ENCODE measurements at places on chromosomes 3 and 15.

DNA sequence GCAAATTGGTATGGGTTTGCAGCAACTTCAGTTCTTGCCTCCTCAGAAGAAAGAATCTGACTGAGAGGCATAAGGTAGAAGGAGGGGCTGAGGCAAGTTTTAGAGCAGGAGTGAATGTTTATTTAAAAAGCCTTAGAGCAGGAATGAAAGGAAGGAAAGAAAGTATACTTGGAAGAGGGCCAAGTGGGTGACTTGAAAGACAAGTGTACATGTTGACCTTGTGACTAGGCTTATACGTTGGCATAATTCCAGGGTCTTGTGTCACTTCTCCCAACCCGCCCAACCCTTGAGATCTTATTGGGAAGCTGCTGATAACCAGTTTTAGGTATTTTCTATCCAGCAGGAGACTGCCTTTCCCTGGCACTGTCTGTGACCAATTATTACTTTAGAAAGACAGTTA is 436.9 kb upstream of the ZNF717 start:
- no peak for DNase-seq

DNA sequence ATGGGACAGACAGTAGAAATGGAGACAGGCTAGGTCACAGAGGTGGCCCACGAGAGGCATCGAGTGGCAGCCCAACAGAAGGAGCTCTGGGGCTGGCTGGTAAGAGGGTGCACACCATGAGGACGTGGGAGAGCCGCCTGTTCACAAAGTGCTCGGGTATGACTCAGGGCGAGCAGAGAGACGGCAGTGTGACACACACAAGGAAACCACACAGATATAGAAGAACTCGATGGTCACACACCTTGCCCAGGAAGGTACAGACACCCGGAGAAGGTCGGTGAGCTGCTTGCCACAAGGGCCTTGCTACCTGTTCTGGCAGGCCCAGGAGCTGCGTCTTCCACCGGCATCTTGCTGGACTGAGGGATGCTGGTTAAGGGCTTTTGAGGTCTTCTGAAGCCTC is 50.2 kb downstream of the CA12 start:
- no peak for DNase-seq

DNA sequence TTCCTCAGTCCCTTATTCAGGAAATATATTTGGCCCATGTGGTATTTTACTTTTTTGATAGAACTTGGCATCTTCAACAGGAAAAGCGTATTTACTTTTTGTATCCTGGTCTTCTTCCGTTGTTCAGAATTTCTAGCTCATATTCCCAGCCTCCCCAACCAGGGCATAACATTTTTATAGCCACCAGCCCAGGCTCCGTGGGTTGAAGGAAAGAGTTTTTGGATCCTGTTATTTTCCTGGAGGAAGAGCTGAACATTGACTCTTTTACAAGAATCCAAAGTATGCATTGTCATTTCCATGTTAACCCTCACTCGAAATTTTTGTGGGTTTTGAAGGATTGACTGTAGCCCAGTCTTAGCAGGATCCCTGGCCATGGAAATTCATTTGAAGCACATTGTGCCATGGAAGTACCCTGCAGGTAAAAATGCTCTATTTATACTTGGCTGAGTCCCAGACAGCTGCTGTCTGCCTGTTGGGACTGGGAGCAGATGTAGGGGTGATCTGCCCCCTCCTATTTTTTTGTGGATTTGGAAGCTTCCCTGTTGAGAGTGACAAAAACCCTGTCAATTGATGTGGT is 98.8 kb downstream of the AKAP13 start:
- no peak for DNase-seq

GRCh38 chr3:171268677-171269076 is 191.5 kb downstream of the TNIK start:
- DNase-seq, result no peak

DNA sequence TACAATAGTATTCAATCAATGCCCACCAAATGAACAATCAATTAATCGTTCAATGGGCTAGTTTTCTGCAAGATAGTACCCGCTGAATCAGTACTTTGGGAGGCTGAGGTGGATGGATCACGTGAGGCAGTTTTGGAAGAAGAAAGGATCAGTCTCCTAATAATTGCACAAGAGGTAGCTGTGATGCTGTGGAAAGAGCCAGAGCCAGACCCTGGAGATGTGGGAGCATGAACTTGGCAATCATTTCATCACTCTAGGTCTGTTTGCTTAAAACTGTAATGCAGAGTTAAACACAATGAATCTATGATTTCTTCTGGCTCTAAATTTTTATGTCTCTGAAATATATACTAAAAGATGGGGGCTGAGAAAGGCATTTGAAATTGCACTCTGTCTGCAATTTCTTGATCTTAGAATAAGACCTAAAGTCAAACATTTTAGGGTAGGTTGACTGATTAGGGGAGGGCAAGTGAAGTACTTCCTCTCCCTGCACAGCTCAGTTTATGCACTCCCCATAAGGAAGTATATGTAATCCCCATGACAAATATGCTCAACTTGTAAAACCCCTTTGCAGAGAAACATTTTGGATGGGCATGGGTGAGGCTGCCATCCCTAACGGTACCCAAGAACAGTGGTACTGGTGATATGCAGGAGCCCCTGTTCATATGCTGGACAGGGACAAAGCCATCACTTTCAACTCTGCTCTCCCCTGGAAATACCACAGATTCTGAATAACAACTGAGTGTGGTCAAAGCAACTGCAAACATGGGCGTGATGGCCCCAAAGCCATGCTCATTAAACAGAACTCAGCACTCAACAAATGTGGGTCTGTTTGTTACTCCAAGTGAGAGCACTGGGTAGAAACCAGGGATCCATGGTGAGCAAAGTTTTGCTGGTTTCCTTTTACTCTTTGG is 28.6 kb upstream of the SPATA12 start:
- DNase-seq, result no peak

DNA sequence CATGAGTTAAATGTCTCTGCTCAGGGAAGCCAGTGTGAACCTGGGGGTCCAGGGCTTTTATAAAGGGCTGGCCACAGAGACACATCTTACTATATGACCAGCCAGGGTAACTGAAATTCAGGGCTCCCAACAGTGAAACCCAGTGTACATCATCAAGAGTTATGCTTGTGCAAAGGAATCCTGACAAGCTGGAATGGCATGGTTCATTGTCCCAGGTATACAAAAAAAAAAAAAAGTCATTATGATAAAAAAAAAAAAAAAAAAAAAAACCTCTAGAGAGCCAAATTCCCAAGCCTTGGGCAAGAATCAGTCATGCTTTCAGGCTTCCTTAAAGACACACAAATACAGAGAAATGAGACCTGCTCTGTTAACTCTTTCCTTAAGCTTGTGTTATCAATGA is 452.0 kb downstream of the GABRG3 start:
- DNase-seq, result no peak
